ENCODE measurements at places on chromosomes 3 and 15.

GRCh38 chr3:34619990-34620389 is 821.6 kb downstream of the PDCD6IP start:
- no peak for DNase-seq

DNA sequence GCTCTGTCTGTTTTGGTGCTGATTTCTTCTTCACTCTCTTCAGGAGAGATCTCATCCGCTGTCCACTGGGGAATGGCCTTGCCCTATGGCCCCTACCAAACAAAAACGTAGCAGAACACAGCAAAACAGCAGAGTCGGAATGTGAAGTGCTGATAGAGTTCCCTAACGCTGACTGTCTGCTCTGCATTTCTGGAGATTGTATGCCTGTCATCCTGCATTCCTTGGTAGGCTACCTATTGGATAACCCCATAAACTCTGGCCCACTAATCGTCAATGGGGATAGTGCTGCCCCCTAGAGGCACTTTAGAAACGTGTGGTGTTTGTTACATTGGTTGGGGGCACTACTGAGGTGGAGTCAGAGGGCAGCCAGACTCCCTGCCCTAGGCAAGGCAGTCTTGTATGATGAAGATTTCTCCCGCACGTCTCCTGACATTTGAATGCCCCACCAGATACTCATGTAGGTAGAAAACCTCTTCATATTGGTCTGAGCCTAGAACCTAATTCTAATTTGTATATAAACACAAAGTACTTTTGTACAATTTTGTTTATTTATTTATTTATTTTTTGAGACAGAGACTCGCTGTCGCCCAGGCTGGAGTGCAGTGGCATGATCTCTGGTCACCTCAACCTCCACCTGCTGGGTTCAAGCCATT is 15.6 kb upstream of the MAGEF1 start:
- peak; percentile 23 for DNase-seq

DNA sequence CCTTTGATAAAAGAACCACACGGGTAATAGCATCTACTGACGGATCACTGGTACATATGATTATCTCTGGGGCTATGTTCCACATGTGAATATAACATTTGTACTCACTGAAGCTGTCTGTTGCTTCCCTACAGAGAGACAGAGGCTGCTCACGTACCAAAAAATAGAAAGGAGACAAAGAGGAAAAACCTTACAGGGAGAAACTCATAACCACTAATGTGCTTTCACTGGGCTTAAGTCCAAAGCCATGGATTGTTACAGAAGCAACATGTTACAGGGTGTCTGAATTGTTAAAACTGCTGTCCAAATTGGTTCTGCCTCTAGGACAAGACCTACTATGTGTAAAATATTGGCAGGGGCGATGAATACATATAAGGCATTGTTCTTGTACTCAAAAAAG is 311.9 kb downstream of the FOXP1 start:
- no peak for DNase-seq

DNA sequence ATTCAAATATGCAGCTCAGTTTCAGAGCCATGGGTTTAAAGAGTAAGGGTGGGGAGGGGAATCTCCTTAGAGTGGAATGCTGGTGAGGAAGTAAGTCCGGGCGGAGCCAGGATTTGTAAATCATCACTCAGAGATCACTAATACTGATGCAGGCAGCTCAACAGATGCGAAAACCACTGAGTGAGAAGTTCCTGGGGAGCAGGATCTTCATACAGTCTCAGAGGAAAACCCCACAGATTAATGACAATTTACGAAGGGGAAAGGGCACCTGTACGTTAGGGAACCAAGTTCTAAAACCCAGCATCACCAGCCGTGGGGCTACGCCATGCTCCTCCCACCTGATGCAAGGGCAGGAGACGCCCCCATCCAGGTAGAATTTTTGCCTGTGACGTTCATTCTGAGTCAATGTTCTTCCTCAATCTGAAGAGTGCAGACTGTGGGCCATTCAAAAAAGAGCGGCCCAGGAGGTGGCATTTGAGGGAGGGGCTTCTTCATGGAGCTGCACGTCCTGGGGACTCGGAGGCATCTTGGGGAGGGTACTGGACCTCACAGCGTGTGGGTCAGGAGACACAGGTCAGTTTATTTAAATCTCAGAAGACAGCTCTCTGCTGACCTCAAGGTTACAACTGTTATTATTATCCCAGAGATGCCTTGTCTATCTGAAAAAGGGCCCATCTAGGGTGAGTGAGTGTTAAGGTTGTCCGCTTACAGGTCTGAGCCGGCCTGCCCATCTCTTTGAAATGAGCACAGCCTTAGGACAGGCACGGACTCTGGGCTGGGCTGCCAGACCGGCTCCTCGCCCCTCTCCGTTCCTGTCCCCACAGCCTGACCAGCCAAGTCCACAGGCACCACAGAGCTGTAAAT is 228.0 kb downstream of the XXYLT1 start:
- no peak for DNase-seq

- DNase-seq, result no peak
These were observed 72.3 kb downstream of the NMD3 start for GRCh38 chr3:161293381-161293780.

GRCh38 chr15:65249641-65250040 is 37.0 kb downstream of the PARP16 start:
- peak; percentile 67 for DNase-seq

DNA sequence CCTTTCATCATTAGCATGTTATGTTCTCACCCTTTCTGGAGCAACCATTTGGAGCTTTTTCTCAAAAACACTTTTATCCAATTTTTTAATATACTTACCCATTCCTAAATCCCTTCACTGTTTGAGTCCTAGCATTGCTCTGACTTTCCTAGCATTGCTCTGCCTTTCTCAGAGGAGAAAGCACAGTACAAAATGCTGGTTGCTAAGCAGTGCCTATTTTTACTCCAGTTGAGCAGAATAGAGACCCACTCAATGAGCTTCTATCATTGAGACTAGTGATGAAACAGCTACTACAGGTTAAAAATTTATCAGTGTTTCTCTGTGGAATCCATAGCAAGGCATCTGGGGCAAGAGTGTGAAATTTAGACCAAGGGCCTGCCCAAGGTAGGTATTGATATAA is 21.8 kb upstream of the IL1RAP start:
- no peak for DNase-seq

DNA sequence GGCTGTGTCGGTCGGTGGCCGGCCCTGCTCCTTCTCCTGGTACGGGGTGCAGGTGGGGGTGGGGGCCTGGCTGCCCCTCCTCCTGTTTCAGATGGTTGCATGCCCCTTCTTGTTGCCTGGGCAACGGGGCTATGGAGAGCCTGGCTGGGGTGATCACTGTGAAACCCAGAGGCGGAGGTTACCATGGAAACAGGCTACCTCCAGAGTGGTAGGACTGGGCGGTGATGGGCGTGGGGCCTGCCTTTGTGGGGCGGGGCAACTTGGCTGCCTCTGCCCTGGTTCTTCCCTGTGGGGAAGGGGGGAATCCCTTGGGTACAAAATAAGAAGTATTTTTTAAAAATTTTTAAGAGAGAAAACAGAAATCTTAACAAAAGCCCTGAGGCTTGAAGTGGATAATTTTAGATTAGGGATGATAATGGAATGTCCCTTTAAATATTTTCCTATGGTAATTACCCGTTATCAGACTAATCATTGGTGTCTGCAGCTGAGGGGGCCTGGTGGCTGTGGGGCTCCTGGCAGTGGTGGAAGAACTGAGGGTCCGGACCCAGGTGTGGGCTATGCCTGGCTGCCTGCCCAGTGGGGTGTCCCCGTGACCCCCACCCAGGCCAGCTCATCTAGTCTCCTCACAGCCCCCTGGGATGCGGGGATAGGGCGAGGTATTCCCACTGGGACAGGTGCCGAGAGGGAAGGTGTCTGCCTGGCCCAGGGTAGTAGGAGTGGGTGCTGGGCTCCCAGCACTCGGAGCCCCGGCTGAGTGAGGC is 32.5 kb downstream of the PLXNA1 start:
- no peak for DNase-seq

- no peak for DNase-seq
These were observed 975.3 kb upstream of the GBE1 start for GRCh38 chr3:82736696-82737277.

GRCh38 chr3:133930341-133930933 is 34.8 kb upstream of the RAB6B start:
- DNase-seq, result no peak

DNA sequence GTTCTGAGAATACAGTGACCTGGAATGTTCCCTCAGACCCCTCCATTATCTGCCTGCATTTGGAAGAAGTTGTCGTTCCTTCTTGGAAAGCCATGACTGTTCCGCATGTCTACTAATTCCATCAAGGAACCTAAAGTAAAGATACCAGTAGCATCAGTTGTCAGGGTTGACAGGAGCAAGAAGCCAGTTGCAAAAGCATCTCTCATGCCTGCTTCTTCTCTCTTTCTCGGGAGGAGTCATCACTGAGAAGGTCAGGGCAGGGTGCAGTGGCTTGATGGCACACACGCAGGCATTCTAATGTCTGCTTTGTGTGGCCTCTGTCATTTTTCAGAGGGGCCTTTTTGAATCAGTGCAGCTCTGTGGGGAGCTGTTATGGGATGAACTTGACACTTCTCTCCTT is 276.6 kb upstream of the TPM1 start:
- no peak for DNase-seq

DNA sequence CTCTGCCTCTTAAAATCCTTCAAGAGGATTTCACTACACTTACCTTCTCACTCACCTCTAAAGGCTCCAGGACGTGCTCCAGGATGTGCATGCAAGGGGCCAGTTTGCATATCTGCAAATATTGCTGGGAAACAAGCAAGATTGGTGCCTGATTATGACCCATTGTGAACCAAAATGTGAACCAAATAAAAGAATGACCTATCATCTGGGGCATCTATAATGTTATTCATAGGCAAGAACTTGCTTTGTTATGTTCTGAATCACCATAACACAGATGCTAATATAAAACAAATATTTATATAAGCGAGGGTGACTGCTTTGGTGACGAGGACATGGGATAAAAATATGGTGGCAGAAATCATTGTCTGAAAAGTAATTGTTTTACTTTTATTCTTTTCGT is 5.5 kb downstream of the IL12A start:
- no peak for DNase-seq

- no peak for DNase-seq
These were observed 55.7 kb downstream of the B3GNT5 start for GRCh38 chr3:183308751-183309150.

DNA sequence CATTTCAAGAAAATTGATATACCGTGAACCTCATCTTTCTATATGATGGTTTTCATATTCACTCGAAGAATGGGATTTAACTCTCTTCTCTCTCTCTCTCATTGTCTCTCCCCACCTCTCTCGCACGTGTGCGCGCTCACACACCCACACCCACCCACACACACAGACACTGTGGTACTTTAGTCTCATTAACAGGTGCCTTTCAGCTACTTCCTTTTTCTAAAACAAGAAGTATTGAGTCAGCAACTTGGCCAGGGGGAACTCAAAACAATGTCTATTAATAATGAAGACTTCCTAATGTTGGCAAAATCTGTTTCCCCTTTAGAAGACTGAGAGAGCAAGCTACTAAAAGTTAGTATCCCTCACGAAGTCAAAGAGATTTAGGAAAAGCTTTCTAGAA is 150.7 kb downstream of the TMCO5A start:
- DNase-seq, result no peak

GRCh38 chr3:60046210-60046609 is 996.4 kb upstream of the CFAP20DC start:
- DNase-seq, result no peak

DNA sequence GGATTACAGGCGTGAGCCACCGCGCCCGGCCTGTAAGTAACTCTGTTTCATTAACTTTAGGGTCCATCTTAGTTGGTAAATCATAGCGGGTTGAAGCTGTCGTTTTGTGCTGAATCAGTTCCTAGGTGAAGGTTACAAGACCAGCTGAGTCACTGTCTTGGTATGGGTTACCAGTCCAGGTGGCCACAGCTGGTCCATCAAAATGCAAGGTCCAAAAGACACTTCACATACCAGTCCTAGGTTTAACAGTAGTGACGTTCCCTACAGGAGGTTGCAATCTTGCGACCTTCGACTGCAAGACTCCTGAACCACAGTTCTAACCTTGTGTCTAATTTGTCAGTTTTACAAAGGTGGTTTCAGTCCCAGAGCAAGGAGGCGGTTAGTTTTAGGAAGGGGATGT is 160.1 kb upstream of the ATP10A start:
- no peak for DNase-seq

DNA sequence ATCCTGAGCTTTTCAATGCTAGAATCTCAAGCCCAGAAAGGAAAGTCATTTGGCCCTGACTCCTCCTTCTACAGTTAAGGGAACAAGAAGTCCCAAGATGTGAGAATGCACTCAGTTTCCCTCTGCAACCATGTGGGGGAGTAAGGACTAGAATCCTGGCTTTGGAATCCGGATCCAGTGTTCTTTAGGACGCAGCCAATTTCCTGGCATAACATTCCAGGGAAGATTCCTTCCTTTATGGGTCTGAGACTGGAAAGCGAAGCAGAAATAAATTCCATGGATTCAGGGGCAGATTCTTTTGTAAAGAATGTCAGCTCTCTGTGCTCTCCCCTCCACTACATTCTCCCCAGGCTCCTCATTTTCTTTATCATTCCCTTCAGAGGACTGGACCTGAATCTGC is 151.8 kb upstream of the SOX14 start:
- DNase-seq, result no peak

DNA sequence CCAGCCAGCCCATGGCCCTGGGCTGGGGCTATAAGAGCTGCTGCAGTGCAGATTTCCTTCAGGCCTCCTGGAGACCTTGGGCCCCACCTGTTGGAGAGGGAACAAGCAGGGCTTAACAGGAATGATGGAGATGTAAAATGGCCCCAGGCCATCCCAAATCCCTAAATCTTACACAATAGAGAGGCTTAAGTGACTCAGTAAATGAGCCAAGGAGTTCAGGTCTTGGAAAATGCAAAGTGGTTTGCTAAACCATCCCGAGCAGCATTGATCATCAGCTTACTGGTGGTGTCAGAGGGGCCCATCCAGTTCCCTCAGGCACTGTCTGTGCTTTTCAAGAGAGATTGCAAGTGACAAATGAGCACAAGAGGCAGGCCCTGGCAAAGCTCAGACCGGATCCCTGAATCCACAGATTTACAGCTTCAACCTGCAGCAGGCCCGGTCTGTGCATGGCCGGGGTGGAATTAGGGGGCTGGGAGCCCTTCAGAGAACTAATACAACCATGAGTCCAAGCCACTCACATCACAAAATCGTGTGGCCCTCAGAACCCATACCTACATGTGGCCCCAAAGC is 325.4 kb downstream of the UACA start:
- no peak for DNase-seq

DNA sequence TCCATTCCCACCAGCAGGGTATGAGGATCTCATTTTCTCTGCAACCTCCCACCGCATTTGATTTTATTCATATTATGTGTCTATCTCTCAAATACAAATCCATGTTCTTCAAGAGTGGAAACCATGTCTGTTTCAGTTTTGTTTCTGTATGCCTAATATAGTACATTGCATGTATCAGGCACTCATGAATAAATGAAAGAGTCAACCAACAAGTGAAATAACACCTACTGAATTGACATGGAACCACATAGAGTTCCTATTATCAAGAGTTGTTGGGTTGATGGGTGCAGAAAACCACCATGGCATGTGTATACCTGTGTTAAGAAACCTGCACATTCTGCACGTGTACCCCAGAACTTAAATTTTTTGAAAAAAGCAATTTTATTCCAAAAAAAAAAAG is 466.8 kb downstream of the LPP start:
- no peak for DNase-seq

Measured in activated T-cell treated with anti-CD3 and anti-CD28 coated beads for 24 hours (primary cell).